ENCODE measurements at places on chromosomes 11 and 22.
A peak's percentile ranks its signal among the peaks of the same experiment; 100 is the strongest.

DNA sequence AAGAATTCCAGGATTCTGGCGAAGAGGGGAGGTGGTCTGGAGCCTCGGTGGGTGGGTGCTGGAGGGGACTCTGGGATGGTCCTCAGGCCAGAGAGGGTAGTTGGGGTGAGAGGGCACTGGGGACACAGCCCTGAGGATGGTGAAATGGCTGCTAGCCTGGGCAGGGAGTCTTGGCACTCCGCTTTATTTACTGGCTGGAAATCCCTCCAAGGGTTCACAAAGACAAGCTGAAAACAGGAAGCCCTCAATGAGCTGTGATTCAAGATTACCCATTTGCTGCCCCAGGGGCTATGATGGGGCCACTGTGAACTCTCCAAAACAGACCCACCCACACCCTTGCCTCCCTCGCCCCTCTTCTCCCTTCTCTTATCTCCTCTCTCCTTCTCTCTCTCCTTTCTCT is 71.9 kb downstream of the FBXO7 start:
- no peak for DNase-seq

- DNase-seq: no peak
Observed at GRCh38 chr11:1224491-1225385, 1.9 kb downstream of the MUC5B start.

DNA sequence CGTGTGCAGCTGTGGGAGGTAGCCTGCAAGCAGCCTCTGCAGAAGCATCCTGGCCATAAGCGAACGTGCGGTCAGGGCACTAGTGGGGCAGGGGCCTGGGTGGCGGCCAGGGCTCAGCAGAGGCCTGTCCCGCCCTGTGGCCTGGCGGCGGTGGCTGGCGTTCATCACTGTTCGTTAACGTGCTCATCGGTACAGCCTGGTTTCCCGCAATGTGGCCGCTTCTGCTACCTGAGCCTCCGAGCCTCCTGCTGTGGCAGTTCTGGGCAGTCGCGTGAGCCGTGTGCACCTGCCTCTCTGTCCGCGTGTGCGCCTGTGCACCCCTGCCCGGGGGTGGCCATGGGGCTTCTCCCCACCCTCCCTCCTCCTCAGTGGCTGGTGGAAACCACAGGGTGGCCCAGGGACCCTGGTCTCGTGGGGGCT is 117.9 kb downstream of the KCNQ1OT1 start:
- DNase-seq: no peak

DNA sequence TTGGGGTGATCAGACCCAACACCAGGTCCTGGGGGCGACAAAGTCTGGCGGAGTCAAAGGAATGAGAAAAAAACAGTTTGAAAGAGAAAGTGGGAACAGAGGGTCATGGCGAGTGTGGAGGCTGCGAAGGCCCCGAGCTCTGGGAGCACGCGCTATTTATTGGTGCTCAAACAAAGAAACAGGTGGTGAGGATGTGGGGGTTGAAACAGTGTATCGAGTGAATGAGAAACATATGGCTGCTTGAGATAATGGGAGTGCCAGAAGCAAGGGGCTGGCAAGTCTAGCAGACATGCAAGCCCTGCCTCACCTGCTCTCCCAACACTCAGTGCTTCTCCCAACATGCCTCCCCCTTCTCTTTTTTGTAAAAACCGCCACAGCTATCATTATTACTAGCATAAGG is 7.8 kb upstream of the DUSP18 start:
- DNase-seq: no peak

- DNase-seq: no peak
Observed at GRCh38 chr22:49257551-49257961, 570.1 kb downstream of the BRD1 start.

DNA sequence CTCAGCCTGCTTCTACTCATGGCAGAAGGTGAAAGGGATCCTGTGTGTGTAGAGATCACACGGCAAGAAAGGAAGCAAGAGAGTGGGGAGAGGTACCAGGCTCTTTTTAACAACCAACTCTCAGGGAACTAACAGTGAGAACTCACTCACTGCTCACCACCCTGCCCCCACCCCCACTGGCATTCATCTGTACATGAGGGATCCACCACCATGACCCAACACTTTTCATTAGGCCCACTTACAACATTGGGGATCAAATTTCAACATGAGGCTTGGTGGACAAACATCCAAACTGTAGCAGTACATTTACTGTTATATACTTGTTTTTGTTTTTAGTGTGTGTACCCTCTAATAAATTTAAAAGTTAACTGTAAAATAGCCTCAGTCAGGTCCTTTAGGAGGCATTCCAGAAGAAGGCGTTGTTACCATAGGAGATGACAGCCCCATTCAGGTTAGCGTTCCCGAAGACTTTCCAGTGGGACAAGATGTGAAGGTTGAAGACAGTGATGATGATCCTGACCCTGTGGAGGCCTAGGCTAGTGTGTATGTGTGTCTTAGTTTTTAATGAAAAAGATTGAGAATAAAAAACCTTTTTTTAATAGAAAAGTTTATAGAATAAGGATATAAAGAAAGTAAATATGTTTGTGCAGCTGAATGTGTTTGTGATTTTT is 11.3 kb downstream of the CUL5 start:
- no peak for DNase-seq

- no peak for DNase-seq
Observed at GRCh38 chr11:61893981-61894380, 2.6 kb upstream of the FADS3 start.

DNA sequence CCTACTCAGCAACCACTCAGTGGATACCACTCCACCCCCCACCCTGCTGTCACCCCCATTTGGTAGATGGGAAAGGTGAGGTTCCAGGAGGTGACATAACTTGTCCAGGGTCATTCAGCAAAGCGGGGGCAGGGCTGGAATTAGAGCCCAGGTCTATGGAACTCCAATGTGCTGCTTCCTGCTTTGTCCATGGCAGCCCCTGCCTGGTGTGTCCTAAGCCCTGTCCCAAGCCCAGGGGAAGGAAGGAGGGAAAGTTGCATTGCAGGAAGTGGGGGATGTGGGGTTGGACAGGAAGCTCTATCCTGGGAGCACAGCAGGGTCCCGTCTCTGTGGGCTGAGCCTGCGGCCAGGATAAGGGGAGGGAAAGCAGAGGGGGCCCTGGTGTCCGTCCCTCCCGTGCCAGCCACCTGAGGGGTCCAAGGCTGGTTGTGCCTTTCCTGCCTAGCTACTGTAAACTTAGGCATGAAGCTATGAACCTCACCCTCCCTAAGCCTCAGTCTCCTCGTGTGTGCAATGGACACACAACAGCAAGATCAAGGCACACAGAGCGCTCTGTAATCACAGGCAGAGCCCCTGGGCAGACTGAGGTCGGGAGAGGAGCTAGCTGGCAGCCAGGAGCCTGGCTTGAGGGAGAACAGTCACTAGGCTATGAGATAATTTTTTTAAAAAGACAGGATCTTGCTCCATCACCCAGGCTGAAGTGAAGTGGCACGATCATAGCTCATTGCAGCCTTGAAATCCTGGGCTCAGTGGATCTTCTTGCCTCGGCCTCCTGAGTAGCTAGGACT is 12.9 kb downstream of the GAL3ST1 start:
- no peak for DNase-seq

DNA sequence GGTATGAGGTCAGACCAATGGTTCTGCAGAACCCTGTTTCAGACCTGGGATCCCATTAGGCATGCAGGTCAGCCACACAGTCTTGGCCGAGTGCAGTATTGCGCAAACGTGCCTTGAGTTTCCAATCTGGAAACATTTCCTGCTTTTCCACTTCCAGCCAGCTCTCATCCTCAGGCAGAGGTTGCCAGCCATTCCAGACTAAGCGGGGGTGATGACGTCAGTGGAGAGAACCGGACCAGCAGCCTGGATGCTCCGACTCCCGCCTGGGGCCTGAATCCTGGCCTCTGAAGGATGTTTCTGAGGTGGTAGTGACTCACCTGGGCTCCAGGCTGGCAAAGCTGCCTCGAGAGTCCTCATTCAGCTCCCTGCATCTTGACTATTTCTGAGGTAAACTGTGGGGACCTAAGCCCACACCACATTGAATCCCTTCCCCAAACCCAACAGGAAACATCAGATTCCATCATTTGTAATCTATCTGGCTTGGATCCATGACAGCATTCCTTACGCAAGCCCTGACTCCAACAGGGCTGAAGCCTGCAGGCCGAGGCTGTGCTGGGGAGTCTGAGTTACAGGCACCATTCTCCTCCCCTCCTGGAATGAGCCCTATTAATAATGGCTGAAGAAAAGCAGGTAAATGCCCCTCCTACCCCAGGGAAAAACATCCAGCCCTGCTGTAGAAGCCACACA is 83.0 kb downstream of the ABTB2 start:
- DNase-seq: no peak

DNA sequence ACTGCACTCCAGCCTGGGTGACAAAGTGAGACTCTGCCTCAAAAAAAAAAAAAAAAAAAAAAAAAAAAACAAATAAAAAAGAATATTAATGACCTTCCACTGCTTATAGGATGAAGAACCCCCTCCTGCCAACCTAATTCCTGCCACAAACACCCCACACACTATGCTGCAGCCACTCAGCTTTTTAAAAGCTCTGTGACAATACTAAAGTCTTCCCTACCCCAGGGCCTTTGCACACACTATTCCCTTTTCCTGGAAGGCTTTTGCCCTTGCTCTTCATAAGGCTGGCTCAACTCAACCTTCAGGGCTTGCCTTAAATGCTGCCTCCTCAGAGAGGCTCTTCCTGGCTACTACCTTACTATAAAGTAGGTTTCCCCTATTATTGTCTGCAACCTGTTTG is 10.8 kb upstream of the KCNJ11 start:
- no peak for DNase-seq

- peak; percentile 50 for DNase-seq
Observed at GRCh38 chr11:117950301-117950700, 21.1 kb upstream of the TMPRSS13 start.

- no peak for DNase-seq
Observed at GRCh38 chr11:4658629-4659445, 15.1 kb downstream of the OR51E1 start.

DNA sequence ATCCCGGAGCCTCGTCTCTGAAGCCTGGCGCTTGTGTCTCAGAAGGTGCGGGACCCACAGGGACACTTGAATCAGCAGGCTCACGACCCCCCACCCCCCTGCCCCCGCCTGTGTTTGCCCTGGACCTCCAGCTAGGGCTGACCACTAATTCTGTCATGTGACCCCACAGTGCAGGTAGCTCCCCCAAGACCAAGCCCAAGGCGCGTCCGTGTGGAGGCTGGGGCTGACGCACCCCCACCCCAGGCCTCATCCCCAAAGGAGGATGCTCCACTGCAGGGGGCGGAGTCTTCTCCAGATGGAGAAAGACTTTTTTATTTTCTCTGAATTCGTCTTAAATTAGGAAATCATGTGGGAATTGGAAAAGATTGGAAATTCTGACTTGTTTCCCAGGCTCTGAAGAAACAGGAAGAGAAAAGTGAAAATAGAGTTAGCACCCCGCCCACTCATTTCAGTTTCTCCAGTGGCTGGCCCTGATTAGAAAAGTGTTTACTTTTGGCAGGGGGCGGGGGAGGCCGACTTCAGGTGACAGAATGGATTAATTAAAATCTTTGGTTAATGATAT is 1.0 kb upstream of the RELA start:
- no peak for DNase-seq

- DNase-seq: no peak
Observed at GRCh38 chr22:44359496-44360110, 46.9 kb upstream of the SHISAL1 start.

GRCh38 chr11:124889191-124890091 is 8.2 kb downstream of the ROBO4 start:
- no peak for DNase-seq

- DNase-seq: no peak
Observed at GRCh38 chr11:78037056-78037455, 14.0 kb upstream of the KCTD14 start.

DNA sequence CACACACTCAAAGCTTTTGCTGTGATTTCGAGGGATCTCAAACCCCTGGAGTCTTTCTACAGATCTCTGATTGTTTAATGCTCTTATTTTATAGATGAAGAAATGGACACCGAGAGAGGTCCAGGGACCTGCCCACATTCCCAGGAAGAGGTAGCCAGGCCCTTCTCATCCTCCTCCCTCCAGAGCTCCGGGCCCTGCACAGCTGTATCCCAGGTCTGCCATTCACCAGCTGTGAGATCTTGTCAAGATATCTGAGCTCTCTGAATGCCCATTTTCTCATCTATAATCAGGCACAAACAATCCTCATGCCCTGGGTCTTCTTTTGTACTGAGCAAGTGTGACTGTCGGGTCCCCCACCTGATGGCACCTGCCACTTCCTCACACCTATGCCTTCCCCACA is 98.2 kb upstream of the ALX4 start:
- no peak for DNase-seq

DNA sequence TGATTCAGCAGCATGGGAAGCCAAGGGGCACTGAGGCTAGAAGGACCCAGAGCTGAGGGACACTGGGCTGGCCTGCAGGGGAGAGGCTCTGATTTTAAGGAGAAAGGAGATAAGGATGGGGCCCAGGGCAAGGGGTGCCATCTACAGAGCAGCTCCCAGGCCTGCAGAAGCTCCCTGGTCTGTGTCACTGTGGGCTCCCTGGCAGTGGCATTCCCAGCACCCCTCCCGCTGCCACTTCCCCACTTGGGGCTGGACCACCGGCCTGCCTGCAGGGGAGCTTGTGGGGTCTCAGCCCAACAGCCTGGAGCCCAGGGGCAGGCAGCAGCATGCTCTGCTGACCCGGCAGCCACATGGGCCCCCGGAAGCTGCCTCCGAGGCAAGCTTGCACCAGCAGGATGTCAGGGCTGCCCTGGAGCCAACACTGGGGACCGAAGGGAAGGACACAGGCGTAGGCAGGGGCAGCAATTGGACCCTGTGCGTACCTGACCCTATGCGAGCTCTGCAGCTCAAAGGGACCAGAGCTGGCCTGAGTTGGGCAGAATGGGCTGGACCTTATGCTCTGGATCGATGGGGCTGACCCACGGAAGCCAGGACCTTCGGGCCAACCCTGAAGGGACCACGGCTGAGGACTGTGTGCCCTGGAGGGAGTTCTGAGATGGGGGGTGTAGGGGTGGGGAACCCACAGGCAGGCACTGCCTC is 35.4 kb upstream of the WNT7B start:
- DNase-seq: no peak

Measured in stimulated activated CD8-positive, alpha-beta memory T cell treated with anti-CD3 and anti-CD28 coated beads, Interleukin-12 subunit alpha, Interleukin-12 subunit beta, amount 100 ng/mL, for 1 hour (primary cell).